ENCODE measurements at places on chromosomes 6 and 20. TPM values are rescaled to one million over a fixed set of nuclear protein-coding genes. Genes with fewer than 3 reads are reported as not detected.

Gene STX11
- total RNA-seq = 25.0 TPM

Gene SLC17A9
- total RNA-seq = 4.7 TPM

Gene MACROD2
- total RNA-seq = not detected

Gene COL19A1
- total RNA-seq = 0.03 TPM

Gene SNHG17
- 30.1 TPM for total RNA-seq

Gene NHSL1
- 1.0 TPM for total RNA-seq

DNA sequence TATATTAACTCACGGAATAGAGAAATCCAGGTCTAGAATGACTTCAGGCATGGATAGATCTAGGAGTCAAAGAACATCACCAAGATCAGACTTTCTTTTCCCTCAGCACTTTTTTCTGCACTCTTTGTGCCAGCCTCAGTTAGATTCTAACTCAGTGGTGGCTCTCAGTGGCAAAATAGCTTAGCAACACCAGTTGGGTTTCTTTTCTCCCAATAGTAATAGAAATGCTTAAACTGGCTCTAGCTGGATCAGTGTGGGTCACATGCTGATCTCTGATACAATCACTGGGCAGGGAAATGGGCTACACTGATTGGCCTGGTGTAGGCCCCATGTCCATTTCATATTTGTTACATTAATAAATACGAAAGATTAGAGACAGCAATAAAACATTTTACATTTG lies 44.2 kb upstream of the ARFGEF2 start:
- no peak overlapping the region for H3K27ac ChIP-seq
- H3K27me3 ChIP-seq = no peaks in the 10 kb centered on the region
- H3K4me1 ChIP-seq = peaks cover 21% of the 10 kb centered on the region
- no peak overlapping the region for H3K4me3 ChIP-seq

GRCh38 chr20:10667560-10668167 lies 6.1 kb downstream of the JAG1 start:
- no peak for DNase-seq
- peaks cover 22% of the 10 kb centered on the region for H3K4me1 ChIP-seq
- H3K27me3 ChIP-seq = peaks cover 65% of the 10 kb centered on the region
- H3K27ac ChIP-seq = no peak overlapping the region
- no peak overlapping the region for H3K4me3 ChIP-seq
- H3K36me3 ChIP-seq = no peaks in the 10 kb centered on the region

GRCh38 chr6:136920671-136921380 lies 1.3 kb upstream of the SLC35D3 start:
- peak overlapping the region; percentile 59 for H3K4me3 ChIP-seq
- H3K27ac ChIP-seq = no peak overlapping the region
- H3K27me3 ChIP-seq = peaks cover 52% of the 10 kb centered on the region

- H3K36me3 ChIP-seq = peaks cover 20% of the 10 kb centered on the region
- H3K27ac ChIP-seq = no peak overlapping the region
- H3K4me1 ChIP-seq = peaks cover 4% of the 10 kb centered on the region
Observed at GRCh38 chr6:155274106-155274505, 10.3 kb downstream of the CLDN20 start.

DNA sequence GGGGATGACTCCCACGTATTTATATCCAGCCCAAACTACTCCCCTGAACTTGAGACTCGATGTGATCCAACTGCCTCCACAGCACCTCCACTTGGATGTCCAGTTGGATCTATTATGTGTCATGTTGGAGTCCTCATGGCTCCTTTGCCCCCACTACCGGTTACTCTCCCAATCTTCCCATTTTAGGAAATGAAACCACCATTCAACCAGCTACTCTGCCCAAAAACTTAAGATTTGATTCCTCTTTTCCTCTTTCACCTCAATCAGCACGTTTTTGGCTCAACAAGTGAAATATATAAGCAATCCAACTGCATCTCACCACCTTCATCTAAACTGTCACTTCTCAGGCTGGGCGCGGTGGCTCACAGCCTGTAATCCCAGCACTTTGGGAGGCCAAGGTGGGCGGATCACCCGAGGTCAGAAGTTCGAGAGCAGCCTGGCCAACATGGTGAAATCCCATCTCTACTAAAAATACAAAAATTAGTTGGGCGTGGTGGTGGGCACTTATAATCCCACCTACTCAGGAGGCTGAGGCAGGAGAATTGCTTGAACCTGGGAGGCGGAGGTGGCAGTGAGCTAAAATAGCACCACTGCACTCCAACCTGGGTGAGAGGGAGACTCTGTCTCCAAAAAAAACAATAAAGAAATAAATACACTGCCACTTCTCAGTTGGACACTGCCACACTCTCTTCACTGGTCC lies 3.4 kb downstream of the AHCY start:
- no peak overlapping the region for H3K4me3 ChIP-seq
- DNase-seq = no peak
- H3K27ac ChIP-seq = no peak overlapping the region
- H3K27me3 ChIP-seq = no peaks in the 10 kb centered on the region
- no peaks in the 10 kb centered on the region for H3K36me3 ChIP-seq

DNA sequence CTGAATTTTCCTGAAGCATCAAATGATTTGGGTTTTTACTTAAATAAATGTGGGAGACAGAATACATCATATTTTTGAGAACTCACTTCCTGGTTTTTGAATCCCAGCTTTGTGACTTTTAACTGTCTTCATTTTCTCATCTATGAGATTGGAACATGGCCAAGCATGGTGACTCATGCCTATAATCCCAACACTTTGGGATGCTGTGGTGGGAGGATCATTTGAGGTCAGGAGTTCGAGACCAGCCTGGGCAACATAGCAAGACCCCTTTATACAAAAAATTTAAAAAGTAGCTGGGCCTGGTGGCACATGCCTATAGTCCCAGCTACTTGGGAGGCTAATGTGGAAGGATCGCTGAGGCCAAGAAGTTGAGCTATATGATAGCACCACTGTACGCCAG lies 122.3 kb downstream of the QKI start:
- DNase-seq = no peak
- H3K27me3 ChIP-seq = no peaks in the 10 kb centered on the region
- no peaks in the 10 kb centered on the region for H3K4me1 ChIP-seq
- H3K27ac ChIP-seq = no peak overlapping the region
- peaks cover 4% of the 10 kb centered on the region for H3K36me3 ChIP-seq

DNA sequence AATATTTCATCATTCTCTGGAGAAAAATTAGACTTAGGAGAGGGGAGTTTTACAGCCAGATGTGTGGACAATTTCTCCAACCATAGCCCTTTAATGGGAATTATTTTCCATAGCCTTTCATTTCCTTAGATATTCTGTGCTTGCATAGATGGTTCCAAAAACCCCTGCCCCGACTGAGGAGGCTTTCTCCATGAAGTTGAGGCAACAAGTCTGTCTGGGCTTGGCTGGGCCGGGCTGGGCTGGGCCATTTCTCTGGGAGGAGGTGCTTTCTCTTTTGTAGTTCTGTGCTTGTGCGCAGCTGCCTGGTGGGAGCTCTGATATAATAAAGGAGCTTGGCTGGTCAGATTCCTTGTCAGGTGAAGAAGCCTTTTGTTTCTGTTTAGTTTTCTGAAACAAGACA lies 71.4 kb downstream of the SOBP start:
- no peaks in the 10 kb centered on the region for H3K4me1 ChIP-seq
- no peak for DNase-seq
- no peak overlapping the region for H3K4me3 ChIP-seq
- no peaks in the 10 kb centered on the region for H3K36me3 ChIP-seq
- peaks cover 42% of the 10 kb centered on the region for H3K27me3 ChIP-seq

- H3K4me3 ChIP-seq = no peak overlapping the region
- no peak for DNase-seq
- H3K27ac ChIP-seq = no peak overlapping the region
- no peaks in the 10 kb centered on the region for H3K36me3 ChIP-seq
- no peaks in the 10 kb centered on the region for H3K4me1 ChIP-seq
Observed at GRCh38 chr6:123967905-123968304, 164.2 kb downstream of the NKAIN2 start.

DNA sequence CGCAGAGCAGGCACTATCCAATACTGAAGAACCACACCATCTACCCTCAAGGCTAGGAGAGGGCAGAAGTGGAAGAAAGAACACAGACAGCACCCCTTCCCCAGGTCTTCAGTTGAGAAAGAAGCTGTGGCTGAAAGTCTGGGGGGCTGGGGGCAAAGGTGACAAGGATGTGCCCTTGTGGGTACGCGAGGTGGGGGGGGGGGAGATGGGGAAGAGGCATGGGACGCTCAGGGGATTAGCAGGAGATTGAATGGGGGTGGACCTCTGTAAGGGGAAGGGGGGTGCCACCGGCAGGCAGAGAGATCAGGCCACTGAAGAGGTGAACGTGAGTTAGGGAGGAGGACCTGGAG lies 1.1 kb downstream of the B4GALT5 start:
- H3K4me3 ChIP-seq = peak overlapping the region; percentile 82
- peaks cover 7% of the 10 kb centered on the region for H3K36me3 ChIP-seq
- H3K4me1 ChIP-seq = peaks cover 35% of the 10 kb centered on the region
- no peak overlapping the region for H3K27ac ChIP-seq
- DNase-seq = no peak

DNA sequence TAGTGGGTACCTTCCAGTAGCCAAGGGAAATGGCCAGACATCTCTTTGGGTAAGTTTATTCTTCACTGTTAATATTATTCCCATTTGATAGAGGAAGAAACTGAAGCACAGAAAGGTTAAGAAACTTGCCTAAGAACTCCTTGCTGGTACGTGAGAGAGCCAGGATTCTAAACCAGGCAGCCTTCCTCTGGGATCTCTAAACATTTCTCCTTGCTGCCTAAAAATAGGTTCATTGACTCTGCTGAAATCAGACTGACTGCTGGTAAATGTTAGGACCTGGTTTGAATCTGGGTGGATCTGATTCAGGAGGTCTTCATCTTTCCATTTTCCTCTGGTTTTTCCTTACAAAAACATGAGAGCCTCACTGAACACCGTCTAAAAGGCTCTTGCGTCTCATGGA lies 186.9 kb downstream of the AIG1 start:
- no peaks in the 10 kb centered on the region for H3K36me3 ChIP-seq
- no peak overlapping the region for H3K27ac ChIP-seq
- H3K27me3 ChIP-seq = no peaks in the 10 kb centered on the region
- no peaks in the 10 kb centered on the region for H3K4me1 ChIP-seq
- H3K4me3 ChIP-seq = no peak overlapping the region
- no peak for DNase-seq

DNA sequence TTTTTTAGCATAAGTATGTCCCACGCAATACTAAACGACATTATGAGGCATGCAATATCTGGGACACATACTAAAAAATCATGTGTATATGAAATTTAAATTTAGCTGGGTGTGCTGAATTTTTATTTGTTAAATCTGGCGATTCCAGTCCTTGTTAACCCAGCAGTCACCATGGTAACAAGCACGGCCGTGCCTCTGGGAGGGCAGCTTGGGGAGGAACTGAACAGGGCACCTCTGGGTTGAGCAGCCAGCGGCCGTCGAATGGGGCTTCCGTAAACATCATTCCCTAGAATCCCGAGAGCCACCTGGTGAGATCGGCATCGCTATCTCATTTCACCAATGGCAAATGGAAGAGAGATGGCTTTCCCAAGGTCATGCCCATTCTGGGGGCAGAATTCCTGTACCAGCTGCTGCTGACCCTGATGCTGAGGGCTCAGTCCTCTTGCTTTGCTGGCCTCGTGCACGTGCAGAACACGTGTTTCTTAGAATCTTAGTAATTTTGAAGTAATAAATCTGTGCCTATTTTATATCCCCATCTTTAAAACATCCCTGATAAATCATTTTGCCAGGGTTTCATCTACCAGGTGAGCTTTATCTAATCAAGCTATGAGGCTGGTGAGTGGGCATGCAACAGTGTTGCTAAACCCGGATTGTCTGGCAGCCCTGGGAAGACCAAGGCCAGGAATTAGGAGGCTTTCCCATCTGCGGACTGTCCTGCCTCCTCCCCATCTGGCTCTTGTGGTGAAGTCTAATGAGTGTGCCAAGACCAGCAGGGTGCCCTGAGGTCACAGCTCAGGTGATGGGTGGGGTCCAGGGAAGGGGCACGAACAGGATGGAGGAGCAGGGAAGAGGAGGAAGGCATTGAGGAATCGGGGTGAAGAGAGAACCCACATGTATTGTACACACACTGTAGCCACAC lies 85.1 kb downstream of the AGPAT4 start:
- H3K36me3 ChIP-seq = peaks cover 15% of the 10 kb centered on the region
- H3K27me3 ChIP-seq = no peaks in the 10 kb centered on the region
- H3K4me1 ChIP-seq = peaks cover 10% of the 10 kb centered on the region
- no peak overlapping the region for H3K27ac ChIP-seq
- DNase-seq = no peak

DNA sequence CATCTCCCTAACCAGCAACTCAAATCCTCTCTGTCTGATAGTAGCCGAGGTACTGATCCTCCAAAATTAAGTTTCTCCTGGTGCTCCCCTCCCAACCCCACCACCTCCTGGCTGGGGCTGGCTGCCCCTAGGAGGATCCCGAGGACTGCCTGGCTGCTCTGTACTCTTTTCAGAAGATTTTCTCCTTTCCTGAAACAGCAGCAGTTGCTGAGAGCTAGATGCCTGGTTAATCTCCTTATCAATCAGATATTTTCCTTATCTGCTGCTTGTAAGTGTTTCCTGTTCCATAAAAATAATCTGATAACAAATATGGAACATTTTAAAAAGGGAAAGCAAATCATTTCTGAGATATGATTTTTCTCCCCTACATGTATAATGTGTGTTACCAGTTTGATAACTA lies 52.8 kb downstream of the ZMYND8 start:
- no peak for DNase-seq
- H3K36me3 ChIP-seq = peaks cover 54% of the 10 kb centered on the region
- H3K4me3 ChIP-seq = no peak overlapping the region

GRCh38 chr6:159107451-159108260 lies 61.5 kb upstream of the FNDC1 start:
- peaks cover 68% of the 10 kb centered on the region for H3K4me1 ChIP-seq
- H3K4me3 ChIP-seq = peak overlapping the region; percentile 58
- no peaks in the 10 kb centered on the region for H3K36me3 ChIP-seq
- H3K27ac ChIP-seq = peak overlapping the region; percentile 88
- no peaks in the 10 kb centered on the region for H3K27me3 ChIP-seq

GRCh38 chr6:55047451-55048044 lies 126.8 kb upstream of the HCRTR2 start:
- no peaks in the 10 kb centered on the region for H3K4me1 ChIP-seq
- H3K4me3 ChIP-seq = no peak overlapping the region
- H3K36me3 ChIP-seq = no peaks in the 10 kb centered on the region
- no peak for DNase-seq

DNA sequence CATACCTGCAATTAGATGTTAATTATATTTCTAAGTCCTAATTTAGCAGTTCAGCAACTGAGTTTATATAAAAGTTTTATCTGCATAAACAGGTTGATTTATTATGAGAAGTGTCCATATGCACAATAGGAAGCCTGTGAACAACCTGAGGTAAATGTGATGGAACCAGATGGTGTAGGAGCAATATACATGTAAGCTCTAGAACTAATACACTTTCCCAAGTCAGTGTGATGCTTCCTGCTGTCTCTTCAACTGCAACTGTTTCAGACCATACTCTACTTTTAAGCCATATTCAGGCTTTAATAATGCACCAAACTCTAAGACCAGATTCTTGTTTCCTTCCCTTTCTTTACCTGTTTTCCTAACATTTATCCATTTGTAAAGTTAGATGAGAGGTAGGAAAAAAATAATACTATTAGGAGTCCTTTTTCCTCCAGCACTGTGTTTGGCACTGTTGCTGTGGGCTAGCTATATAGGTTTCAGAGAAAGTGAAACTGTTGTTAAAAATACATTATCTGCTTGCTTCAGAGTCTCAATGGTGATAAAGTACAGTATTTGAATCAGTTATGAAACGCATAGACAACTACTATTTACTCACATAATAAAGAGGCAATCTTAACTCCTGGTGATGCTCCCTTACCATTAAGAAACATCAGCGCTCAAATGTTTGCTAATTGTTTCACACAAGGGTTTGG lies 1009.3 kb downstream of the GRIK2 start:
- H3K36me3 ChIP-seq = no peaks in the 10 kb centered on the region
- no peak for DNase-seq
- H3K4me3 ChIP-seq = no peak overlapping the region
- H3K27ac ChIP-seq = no peak overlapping the region

All from activated CD4-positive, alpha-beta memory T cell treated with anti-CD3 and anti-CD28 coated beads, Interleukin-2, amount 10 ng/mL, durations not matched to agents 7 days and 5 days (primary cell).